ENCODE measurements at places on chromosomes 13 and 19. TPM values are rescaled to one million over a fixed set of nuclear protein-coding genes. Genes with fewer than 3 reads are reported as not detected.

ZNF808 gene
- 20.1 TPM for total RNA-seq

SLITRK1 gene
- total RNA-seq = not detected

DMAC2 gene
- 51.5 TPM for total RNA-seq

CGB5 gene
- not detected for total RNA-seq

TINCR gene
- 0.83 TPM for total RNA-seq

RPL21 gene
- total RNA-seq = 1,766 TPM

CACNG7 gene
- total RNA-seq = not detected

FAM83E gene
- total RNA-seq = 2.0 TPM

WDR62 gene
- 23.7 TPM for total RNA-seq
